Cortex of kidney (tissue), 1 donor: ENCODE measurements at places on chromosomes 3 and 15.

DNA sequence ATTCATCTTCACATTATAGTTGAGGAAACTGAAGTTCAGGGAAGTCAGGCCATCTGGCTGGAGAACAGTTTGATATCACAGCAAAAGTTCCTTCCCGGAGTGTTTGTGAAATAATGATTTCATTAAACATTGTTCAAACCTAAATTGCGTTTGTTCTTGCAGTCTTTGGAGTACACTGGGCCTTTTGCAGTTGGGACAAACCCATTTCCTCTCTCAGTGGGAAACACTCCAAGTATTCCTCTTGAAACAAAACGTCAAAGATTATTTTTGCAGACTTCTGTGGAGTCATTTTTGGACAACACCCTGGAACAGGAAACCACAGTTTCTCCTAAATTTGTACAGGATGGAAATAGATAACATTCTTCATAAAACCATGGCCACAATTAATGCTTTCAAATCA lies 287.5 kb downstream of the PTPRG start:
- no peak for DNase-seq

DNA sequence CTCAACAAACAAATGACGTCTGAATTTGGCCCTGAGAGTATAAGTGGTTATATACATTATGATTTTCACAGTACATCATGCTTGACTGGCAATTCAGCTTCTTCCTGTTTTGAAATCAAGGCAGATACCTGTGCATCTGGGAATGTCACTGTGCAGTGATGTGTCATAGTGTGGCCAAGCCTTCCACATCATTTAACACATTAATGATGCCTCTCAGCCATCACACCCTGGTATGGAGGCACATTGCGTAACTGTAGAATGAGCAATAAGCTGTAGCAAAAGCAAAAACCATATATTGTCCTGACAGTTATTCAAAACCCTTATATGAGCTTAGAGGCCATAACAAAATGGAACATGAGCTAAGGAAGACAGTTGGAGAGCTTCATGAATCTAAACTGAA lies 246.0 kb downstream of the EPHA3 start:
- no peak for DNase-seq

- no peak for DNase-seq
Measured at GRCh38 chr15:75131269-75131643, 70.4 kb upstream of the C15orf39 start.

DNA sequence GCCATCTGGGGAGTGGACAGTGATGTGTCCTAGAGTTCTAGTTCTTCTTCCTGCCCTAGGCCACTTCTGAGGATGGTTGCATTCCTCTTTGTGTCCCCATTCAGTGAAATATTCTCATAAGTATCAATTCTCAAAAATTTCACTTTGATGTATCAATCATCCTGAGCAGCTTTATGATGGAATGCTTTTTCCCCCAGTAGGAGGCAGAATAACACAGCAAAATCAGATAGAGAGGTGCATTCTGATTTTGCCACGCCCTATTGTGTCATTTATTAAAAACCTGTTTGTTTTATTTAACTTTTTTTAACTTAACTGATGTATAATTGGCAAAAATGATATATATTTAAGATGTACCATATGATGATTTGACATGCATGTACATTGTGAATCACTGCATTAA lies 656.0 kb upstream of the GRM7 start:
- no peak for DNase-seq

DNA sequence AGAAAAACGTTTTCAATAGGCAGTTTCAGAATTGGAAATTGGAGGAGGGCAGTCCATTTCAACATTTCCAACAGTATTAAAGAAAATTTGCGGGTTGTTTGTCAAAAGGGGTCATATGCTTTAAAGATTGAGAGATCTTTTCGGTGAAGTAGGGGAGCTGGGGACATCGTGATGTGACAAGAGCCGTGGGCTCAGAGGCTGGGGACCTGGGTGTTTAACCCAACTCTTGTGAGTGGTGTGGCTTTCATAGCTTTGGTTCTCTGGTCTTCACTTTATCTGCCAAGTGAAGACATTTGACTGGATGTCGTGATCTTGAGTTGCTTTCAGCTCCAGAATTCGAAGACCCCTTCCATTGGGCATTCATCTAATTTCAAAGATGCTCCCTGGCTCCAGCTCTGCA lies 133.2 kb downstream of the PGPEP1L start:
- no peak for DNase-seq

GRCh38 chr3:112647122-112647521 lies 6.2 kb upstream of the CCDC80 start:
- no peak for DNase-seq

DNA sequence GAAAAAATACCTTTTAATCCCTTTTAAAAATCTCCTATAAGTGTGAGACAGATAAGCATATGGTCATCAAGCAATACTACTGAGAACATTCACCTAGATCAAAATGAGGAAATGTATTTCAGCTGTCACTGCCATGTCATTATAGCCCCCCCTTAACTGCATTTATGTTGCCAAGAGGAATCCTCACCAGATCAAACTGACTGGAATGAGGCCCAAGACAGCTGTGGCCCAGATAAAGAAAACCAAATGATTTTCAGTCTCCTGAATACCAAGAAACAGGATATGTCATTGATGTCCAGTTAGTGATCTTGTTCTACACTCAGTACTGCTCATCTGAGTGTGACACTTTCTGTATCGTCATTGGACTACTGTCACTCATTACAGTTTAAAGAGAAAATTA lies 35.1 kb upstream of the CPB1 start:
- DNase-seq, result no peak

DNA sequence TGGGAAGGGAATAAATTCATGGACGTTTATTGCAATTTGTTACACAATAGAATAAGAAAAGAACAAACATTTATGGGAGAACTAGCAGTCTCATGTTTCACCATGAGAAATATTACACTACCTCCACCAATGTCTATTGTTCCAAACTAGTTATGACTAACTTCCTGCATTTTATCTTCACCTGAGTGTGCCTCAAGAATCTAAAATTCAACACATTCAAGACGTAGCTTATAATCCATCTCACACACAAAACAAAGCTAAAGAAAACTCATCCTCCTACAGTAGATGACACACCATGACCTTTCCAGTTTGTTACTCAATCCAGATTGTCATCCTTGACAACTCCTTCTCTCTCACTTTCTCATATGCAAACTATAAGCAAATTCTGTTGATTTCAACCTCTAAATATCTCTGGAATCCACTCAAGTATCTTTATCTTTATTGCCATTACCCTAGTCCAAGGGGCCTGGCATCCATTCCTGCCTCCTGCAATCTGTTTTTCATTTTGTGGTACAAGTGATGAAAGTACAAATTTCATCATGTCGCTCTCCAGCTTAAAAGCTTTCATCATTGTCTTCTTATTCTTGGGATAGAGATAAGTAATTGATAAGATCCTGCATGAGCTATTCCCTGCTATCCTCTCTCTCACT lies 229.9 kb downstream of the NR2F2 start:
- DNase-seq, result no peak

GRCh38 chr15:81386947-81387346 lies 12.9 kb upstream of the TMC3 start:
- no peak for DNase-seq

DNA sequence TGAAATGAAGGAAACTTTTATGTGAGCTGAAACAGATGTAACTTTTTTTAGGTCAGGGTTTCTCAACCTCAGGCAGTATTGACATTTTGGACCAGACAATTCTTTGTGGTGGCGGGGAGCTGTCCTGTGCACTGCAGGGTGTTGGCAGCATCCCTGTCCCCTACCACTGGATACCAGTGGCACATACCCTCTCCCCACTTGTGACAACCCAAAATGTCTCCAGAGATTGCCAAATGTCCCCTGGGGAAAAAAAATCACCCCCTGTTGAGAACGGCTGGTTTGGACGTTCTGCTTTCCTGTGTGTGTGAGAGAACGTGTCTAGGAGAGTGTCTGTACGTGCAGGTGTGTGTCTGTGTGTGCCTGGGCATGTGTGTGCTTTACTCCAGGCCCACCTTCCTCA lies 30.7 kb upstream of the GRIP2 start:
- no peak for DNase-seq

DNA sequence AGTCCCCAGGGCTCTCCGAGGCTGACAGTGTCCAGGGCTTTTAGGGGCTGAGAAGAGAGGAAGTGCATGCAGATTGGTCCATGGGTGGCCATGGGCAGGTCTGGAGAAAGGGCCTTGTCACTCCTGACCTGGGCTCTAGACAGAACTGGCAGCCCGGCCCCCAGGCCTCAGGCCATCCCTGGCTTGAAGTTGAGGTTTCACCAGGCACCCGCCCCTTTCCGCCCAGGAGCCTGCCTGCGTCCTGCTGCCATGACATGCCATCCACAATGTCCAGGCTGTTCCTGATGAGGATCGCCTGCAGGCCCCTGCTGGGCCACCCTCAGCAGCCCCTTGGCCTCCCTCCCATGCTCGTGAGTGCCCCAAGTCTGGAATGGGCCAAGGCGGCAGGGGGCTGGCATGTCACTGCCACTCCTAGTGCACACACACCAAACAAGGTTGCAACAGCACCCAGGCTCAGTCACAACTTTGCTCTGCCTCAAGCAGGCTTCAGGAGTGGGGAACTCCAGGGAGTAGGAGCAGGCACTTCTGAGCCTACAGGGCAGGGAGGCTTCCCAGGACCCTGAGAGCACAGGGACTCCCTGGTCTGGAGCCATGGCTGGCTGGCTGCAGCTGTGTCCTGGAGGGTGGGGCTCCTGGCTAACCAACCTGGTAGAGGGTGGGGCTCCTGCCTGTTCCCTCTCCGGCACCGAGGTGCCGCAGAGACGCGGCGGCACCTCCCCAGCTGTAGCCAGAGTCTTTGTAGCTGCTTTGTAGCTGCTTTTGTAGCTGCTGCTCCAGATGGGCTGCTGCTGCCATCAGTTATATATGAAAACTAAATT lies 1457.1 kb upstream of the GBE1 start:
- no peak for DNase-seq

DNA sequence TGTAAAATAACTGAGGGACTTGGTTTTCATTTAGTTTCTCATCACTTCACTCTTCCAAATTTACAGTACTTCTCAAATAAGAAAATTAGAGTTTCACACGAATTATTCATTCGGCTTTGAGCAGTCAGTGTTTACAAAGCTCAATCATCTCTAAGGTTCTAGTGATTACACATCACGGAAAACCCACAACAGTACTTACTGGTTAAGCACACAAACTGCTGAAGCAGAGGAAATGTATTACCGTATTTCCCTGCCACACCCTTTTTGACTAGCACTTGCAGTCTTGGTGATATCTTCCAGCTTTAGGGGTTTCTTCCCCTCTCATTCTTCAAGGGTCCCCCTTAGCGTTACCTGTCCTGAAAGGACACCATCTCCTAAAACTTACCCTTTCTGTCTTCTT lies 164.8 kb upstream of the CDIN1 start:
- no peak for DNase-seq

DNA sequence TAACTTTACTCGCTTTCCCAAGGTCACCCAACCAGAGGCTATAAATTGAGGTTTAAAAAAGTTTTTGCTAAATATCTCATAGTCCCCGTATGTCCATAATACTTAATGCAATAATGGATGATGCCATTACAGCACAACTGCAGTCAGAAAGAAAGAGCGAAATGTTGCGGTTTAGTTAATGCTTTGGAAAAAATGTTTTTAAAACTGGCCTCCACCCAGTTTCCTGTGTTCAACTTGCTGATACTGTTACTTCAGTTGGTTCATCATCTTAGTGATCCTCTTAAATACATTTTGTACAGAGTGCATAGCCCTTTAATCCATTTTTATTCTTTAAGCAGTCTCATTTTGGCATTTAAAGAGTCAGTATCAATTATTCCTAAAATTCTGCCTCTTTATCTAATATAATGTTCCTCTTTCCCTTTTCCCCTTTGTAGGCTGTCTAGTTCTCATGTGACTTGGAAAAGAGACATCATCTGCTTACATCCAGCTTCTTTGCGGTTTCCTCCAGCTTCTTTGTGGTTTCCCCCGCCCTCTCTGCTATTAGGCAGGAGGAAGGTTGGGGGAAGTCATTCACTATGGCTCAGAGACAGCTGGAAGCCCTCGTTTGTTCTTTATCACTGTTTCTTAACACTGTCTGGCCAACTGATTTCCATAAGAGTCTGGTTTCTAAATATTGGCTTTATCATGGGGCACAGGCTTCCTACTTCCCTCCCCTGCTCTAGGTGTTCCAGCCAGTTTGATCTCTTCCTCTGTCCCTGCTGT lies 154.3 kb downstream of the GOLIM4 start:
- no peak for DNase-seq

- DNase-seq, result no peak
Measured at GRCh38 chr15:27509014-27509413, 538.0 kb downstream of the GABRG3 start.

DNA sequence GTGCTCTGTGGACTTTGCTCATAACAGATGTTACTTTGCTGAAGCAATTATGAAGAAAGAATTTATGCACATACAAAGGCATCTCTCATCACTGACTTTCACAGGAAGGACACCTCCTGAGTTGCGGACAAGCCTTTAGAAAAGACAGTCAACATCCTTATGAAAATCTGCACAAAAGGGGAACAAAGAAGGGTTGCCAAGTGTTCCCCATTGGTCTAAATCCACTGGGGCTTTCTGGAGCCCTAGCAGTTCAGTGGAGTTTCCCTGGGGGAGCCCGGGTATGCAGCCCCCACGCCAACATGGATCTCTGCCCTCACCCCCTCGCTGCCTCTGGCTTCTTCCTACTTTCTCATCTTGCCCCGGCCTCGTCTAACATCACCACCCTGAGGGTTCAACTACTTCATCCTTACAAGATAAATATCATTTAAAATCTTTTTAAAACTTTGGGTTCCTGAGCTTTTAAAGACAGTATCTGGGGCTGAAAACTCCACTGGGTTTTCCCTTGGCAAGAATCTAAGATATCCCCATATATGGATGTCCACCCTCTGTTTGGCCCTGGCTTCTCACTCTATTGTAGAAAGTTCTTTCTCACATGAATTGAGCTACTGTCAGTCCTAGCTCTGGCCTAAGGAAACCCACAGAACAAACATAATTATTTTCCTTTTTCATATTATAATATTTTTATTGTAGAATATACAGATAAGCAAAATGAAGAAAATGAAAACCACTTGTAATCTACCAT lies 207.9 kb upstream of the RGMA start:
- DNase-seq, result no peak

GRCh38 chr3:152671446-152672319 lies 163.2 kb upstream of the P2RY1 start:
- DNase-seq, result no peak

DNA sequence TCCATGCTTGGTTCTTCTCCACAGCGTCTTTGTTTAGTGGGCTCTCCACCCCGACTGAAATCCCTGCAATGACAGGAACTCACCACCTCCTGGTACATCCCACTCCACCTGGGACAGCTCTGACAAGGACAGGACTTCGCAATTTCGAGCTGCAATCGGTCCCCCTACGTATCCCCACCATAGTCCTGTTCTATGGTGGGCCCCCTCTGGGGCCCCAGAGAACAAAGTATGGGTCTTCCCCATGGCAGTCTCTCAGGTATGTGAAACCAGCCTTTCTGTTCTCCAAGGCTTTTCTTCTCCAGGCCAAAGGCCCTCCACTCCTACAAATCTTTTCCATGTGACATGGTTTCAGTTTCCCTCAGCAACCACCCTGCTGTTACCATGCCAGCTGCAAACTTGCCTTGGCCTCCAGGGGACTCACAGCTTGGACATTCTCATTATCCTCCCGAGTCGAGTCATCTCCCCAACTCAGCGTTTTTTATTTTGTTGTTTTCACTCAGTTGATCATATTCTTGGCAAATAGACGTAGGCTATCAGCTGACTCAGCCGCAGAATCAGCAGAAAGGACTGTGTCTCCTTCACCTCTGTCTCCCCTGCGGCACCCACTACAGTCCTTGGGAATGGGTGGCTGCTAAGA lies 233.3 kb downstream of the OPA1 start:
- no peak for DNase-seq

GRCh38 chr3:43838877-43839276 lies 148.1 kb downstream of the ABHD5 start:
- no peak for DNase-seq
